CD4-positive, alpha-beta T cell treated with Interleukin-2 at 100 ng/mL for 4 hours (primary cell): ENCODE measurements at places on chromosomes 4 and X.
A peak's percentile ranks its signal among the peaks of the same experiment; 100 is the strongest.

GRCh38 chrX:63128509-63128908, 222.6 kb downstream of the SPIN4 start:
- DNase-seq, result peak; percentile 1

GRCh38 chrX:97089116-97089515, 205.4 kb downstream of the RPA4 start:
- DNase-seq, result no peak

GRCh38 chrX:39335513-39336235, 534.4 kb downstream of the MID1IP1 start:
- DNase-seq, result peak; percentile 22

DNA sequence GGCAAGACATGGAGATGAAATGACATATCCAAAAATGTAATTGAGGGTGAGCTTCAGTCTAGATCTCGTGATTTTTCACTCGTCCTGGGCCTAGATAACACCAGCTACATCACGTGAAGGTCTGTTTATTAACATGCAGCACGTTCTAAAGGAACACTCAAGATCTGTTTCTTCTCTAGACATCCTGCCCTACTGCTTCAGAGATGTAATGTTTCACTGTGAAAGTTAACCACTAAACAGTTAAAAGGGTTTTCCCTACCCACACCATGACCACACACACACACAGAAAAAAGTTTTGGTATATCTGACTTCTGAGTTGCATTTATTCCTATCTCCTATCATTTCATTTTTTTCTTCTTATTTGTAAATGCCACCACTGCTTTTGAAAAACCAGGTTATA, 52.3 kb upstream of the SMIM31 start:
- DNase-seq, result no peak

DNA sequence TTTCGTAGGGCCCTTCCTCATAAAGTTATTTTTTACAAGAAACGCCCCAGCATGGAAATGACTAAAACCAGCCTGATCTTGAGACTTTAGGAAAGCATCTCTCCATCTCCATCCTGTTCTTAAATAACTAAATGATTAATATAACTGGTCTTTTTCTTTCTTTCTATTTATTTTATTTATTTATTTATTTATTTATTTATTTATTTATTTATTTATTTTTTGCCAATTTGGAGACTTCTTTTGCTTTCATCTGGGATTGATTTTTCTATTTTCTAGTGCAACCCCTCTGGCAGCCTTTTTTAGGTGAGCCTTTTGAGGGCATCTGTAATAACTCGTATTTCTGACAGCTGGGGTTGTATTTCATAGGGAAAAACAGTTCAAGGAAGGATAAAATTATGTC, 1.2 kb upstream of the KLHL34 start:
- no peak for DNase-seq

DNA sequence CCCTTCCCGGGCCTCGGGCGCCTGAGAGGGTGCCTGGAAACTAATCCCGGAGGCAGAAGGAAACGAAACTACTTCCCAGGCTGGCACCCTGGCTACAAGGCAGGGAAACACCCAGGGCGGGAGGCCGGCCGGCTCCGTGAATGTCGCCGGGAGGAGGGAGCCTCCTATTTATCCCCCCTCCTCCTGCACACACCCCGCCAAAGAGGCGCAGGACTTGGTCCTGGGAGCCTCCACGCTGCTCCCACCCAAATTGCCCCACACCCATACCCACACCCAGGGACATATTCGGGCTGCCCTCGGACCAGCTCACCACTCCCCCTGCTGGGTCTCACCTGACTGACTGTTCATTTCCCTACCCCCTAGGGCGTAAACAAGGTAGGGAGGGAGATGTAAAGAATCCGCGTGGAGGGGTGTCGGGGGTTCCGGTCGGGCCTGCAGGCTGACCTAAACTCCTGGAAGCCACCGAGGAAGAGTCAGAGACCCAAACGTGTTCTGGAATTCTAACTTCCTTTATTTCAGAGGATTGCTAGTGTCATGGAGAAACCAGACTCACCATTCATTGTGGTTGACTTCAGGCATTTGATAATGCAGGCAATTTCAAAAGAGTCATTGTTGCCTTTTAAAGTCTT, at the start of gene BTC:
TSS of gene BTC (minus strand) at position 142 of the 629 bp plus-strand sequence. CDS start 198 bp downstream, outside the sequence.
- no peak for DNase-seq

DNA sequence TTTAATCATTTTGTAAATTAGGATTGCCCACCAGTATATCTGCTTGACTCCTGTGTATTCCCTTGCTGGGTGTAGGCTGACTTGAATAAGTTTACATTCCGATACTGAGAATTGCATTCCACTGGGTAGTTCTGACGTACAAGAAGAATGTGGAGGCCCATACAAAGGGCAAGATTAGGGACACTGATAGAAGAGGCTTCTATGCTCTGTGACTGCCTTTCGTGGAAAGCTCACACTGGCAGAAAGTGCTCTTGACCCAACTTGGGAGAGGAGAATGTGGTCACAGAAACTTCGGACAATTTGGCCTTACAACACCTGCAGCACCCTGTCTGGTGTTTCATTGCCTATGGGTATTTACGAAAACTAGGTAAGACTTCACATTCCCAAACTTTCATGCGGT, 126.3 kb downstream of the RAPGEF2 start:
- DNase-seq, result no peak

GRCh38 chrX:43513085-43513484, 143.0 kb upstream of the MAOA start:
- no peak for DNase-seq

DNA sequence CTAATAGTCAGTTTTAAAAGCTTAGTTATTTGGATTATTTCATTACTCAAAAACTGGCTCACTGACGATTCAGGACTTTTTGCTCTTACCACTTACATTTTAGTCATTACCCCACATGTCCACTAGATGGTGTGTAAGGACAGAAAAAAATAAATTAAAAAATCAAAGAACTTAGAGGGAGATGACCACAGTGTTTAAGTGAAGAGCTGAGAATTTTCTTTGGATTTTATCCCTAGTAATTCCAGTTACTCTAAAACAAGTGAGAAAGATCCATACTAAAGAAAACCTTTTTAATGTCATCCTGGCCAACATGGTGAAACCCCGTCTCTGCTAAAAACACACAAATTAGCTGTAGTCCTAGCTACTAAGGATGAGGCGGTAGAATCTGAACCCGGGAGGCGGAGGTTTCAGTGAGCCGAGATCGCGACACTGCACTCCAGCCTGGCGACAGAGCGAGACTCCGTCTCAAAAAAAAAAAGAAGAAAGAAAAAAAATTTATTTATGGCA, 26.4 kb upstream of the TMPRSS11B start:
- peak; percentile 57 for DNase-seq

- peak; percentile 94 for DNase-seq
These were observed 3.2 kb upstream of the STIM2 start for GRCh38 chr4:26857278-26858034.

GRCh38 chr4:24845132-24845531, 49.8 kb downstream of the SOD3 start:
- DNase-seq, result no peak

DNA sequence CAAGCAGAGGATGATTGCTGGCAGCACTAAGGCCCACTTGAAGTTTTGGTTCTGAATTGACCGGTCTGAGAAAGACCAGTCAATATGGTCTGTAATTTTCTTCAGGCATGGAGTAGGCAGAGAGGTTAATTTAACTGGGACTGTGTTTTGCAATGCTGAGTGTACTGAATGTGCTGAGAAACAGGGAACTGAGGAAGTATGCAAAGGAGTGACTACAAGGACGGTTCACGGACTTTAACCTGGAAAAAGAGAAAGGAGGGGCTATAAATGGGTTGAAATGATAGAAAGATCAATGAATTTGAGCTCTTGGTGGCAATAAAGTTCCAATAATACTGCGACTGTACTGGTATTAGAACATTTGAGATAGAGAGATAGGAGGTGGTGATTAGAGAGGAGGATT, 84.5 kb downstream of the MAGEB17 start:
- DNase-seq, result no peak

DNA sequence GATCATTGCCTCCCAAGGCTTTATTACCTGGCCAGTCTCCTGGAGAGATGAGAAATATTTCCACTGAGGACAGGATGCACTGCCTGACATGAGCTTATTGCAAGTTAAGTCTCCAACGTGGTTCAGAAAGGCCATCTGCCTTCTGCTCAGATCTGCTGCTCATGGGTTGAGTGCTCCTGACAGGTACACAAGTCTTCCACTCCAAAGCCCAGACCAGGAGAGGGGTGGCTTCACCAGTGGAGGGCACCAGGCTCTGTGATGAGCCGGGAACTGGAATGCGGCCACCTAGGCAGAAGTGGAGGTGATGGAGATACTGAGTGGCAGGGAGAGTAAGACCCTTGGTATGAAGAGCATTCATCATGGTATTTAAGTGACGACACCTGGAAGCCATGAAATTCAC, 79.5 kb upstream of the IRF2 start:
- no peak for DNase-seq

GRCh38 chr4:186666750-186667149, 56.9 kb downstream of the FAT1 start:
- no peak for DNase-seq

- DNase-seq, result no peak
These were observed 1183.9 kb downstream of the RPA4 start for GRCh38 chrX:98067611-98068010.

DNA sequence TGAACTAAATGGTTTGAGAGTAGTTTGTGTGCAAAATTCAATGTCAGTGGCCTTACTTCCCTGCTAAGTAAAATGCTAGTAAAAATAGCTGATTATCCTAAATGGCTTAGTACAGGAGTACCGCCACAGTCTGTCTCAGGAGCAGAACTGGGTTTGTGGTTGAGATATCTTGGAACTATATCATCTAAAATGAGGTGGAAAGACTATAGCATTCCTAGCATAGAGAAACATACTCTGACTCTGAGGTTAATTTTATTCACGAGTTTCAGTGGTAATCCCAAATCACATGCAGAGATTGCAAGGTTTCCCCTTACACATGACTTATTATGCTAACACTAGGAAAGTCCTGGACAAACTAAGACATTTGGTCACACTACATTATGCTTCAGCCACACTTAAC, 70.4 kb downstream of the OR13H1 start:
- DNase-seq, result no peak

GRCh38 chrX:154074199-154074598, 23.3 kb downstream of the MECP2 start:
- no peak for DNase-seq

DNA sequence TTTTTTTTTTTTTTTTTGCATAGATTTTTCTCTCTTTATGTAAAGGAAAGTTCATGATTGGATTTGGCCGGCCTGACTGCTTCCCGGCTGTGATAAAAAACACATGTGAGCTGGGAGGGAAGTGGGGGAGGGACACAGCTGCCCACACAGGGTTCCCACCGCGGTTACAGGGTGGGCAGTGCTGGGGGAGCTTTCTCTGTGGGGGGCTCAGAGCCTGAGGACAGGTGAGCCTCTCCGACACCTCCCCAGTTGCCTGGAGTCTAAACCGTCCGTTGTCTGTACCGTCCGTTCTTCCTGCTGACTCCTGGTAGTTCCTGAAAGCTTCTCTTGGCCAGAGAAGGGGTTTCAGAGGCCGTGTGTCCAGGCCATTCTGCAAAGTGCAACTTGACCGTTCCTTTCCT, 21.8 kb downstream of the SHOX start:
- DNase-seq, result no peak

- DNase-seq, result no peak
These were observed 20.6 kb upstream of the SOX3 start for GRCh38 chrX:140525448-140525847.

GRCh38 chr4:92307181-92307580, 3.4 kb downstream of the GRID2 start:
- DNase-seq, result no peak

GRCh38 chr4:104451573-104451972, 43.1 kb downstream of the CXXC4 start:
- DNase-seq, result no peak

DNA sequence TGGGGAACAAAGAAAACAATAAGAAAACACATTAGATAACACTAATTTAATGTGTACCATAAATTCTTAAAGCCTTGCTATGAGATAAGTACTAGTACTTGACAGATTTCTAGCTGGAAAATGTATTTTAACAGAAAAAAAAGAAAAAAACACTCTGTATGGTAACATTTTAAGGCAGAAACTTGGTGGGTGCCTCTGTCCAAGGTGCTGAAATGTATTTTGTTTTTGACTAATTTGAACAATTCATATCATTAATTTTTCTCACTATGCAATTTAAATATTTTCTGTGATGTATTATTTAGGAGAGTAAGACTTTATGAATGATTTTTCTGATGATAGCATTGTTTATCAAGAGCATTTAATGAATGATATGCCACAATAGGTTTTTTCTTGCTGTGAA, 107.5 kb downstream of the GABRG1 start:
- DNase-seq, result no peak

GRCh38 chr4:150939530-150939929, 75.6 kb downstream of the LRBA start:
- no peak for DNase-seq

DNA sequence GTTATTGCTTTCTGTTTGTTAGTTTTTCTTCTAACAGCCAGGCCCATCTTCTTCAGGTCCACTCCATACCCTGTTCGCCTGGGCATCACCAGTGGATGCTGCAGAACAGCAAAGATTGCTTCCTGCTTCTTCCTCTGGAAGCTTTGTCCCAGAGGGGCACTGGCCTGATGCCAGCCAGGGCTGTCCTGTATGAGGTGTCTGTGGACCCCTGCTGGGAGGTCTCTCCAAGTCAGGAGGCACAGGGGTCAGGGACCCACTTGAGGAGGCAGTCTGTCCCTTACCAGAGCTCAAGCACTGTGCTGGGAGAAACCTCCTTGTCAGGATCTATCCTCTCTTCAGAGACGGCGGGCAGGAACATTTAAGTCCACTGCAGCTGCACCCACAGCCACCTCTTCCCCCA, 2.5 kb upstream of the PAGE2B start:
- no peak for DNase-seq

DNA sequence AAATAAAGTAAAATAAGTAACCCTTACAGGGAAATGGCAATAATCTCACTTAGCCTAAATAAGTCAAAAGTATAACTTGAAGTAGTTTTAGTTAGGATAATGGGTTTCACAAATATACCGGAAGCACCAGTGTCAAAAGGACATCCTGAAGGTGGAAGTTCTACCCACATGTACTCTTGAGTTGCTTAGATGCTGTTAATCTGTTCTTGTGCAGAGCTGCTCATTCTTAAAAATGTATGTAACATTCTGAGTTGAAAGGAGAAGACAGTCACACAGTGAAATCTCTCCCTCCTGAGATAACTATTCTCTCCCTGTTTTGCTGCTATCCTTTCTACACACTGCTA, 11.2 kb upstream of the CCNG2 start:
- no peak for DNase-seq

DNA sequence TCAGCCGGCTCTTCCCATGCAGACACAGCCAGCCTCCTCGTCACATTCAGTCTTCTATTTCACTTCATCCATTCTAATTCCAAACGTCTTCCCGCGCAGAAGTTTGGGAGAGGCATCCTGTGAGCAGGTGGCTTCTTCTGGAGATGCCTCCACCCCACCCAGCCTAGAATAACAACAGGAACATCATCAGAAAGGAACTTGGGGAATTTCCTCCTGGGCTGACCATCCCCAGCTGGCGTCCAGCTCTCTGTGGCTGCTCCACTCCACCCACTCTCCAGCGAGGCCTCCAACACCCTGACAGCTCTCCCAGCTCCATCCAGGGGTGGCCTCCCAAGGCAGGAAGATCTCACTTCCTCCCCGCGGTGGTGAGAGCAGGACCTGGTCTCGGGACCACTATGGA, 5.5 kb upstream of the C4orf50 start:
- DNase-seq, result no peak

GRCh38 chr4:155799116-155799793, 40.4 kb downstream of the GUCY1B1 start:
- no peak for DNase-seq

- no peak for DNase-seq
These were observed at the start of gene PSAPL1 for GRCh38 chr4:7434766-7435150. PSAPL1 (minus strand) TSS chr4:7434930; CDS start chr4:7434879, 51 bp downstream.
